Amniotic stem cell (primary cell): ENCODE measurements at places on chromosomes 7 and 10.

DNA sequence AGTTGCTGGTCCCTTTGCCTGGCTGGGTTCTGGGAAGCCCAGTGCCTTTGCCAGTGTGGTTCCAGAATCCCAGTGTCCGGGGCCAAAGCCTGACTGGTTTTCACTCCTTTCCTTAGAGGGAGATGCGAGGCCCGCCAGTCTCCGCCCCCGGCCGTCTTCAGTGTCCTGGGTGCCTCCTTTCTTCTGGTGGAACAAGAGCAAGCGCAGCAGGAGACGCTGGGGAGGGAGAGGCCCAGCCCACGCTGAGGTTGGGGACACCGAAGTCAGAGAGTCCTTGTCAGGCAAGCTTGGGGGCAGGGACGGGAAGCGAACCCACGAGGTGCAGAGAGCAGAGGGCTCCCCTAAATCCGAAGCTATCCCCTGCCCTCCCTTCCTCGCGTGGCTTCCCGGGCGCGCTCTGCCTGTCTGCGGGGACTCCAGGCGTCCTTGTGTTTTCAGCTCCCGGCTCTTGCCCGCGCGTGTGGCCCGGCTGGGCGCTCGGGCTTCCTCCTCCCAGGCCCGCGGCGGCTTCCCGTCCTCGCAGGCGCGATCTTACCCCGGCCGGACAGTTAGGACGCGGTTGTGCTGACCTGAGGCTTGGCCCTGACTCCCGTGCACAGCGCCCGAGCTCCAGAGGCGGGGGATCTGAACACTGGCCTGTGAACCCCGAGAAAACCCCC lies 60.6 kb upstream of the UBE3C start:
- no peak for DNase-seq

GRCh38 chr10:118800920-118801319 lies 46.1 kb upstream of the CACUL1 start:
- no peak for DNase-seq

DNA sequence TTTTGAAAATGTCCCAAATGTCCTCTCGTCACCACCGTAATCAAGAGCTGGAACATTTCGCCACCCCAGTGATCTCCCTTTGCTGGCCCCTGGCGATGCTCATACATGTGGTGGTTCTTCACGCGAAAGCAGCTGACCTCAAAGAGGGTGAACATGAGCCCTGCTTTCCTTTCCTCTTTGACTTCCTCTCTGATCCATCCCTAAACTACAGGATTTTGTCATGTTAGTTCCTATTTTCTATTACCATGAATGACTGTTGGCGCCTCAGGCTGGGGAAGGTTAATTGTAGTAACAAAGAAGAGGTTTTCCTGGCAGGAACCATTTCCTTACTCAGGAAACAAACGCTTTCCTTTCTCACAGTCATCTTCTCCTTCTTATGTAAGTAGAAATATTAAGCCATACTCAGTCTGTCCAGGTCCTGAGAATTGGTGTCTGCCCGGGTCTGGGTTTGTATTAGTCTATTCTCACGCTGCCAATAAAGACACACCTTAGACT lies 114.5 kb downstream of the INSYN2A start:
- DNase-seq, result no peak

- DNase-seq, result peak; percentile 81
Measured at GRCh38 chr10:62582804-62583208, 208.6 kb downstream of the ZNF365 start.

GRCh38 chr7:141444961-141445360 lies 106.2 kb upstream of the AGK start:
- no peak for DNase-seq
